Psoas muscle (tissue), 8 donors: ENCODE measurements at places on chromosomes 11 and 22. TPM values are rescaled to one million over a fixed set of nuclear protein-coding genes. Genes with fewer than 3 reads are reported as not detected.
A peak's percentile ranks its signal among the peaks of the same experiment; 100 is the strongest.

GRCh38 chr11:12728417-12728816 lies 54.2 kb downstream of the TEAD1 start:
- no peaks in the 10 kb centered on the region for H3K36me3 ChIP-seq
- no peaks in the 10 kb centered on the region for H3K27me3 ChIP-seq
- no peak overlapping the region for H3K4me3 ChIP-seq
- H3K4me1 ChIP-seq = peaks cover 63% of the 10 kb centered on the region
- no peak for DNase-seq

DNA sequence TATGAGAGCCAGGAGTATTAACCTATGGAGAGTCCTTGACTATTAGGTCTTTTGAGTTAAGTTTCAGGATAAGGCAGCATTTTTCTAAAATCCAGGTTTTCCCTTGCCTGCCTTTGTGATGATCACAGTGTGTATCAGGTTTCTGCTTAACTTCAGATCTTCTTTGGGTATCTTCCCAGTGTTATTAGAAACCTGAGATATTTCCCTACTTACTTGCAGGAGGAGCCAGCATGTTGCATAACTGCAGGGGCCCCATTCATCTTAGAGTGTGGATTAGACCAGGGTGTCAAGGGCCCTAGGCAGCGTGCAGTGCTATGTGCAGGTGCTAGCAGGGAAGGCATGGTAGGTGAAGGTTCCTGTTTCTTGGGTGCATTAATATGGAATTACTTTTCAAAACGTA lies 69.5 kb downstream of the ZNRF3 start:
- H3K36me3 ChIP-seq = no peaks in the 10 kb centered on the region
- no peak for DNase-seq
- peak overlapping the region; percentile 20 for H3K27ac ChIP-seq
- no peak overlapping the region for H3K4me3 ChIP-seq
- H3K4me1 ChIP-seq = peaks cover 69% of the 10 kb centered on the region
- H3K27me3 ChIP-seq = no peaks in the 10 kb centered on the region

- no peaks in the 10 kb centered on the region for H3K36me3 ChIP-seq
- peak overlapping the region; percentile 76 for H3K27ac ChIP-seq
- no peak overlapping the region for H3K4me3 ChIP-seq
- H3K27me3 ChIP-seq = no peaks in the 10 kb centered on the region
- peaks cover 29% of the 10 kb centered on the region for H3K4me1 ChIP-seq
Observed at GRCh38 chr11:72773291-72773690, 20.6 kb downstream of the STARD10 start.

ZP1 gene
- polyA plus RNA-seq = 0.30 TPM

CDCA5 gene
- 0.28 TPM for polyA plus RNA-seq

PTPRCAP gene
- polyA plus RNA-seq = 0.25 TPM

GRCh38 chr11:61092280-61092766 lies 10.0 kb upstream of the CD5 start:
- no peak overlapping the region for H3K27ac ChIP-seq
- DNase-seq = no peak
- no peaks in the 10 kb centered on the region for H3K4me1 ChIP-seq
- no peaks in the 10 kb centered on the region for H3K36me3 ChIP-seq
- no peak overlapping the region for H3K4me3 ChIP-seq
- no peaks in the 10 kb centered on the region for H3K27me3 ChIP-seq

- no peak overlapping the region for H3K4me3 ChIP-seq
- no peak overlapping the region for H3K27ac ChIP-seq
- H3K27me3 ChIP-seq = no peaks in the 10 kb centered on the region
- H3K36me3 ChIP-seq = peaks cover 6% of the 10 kb centered on the region
Observed at GRCh38 chr11:73425108-73425507, 48.9 kb downstream of the RELT start.

PLEKHB1 gene
- 0.33 TPM for polyA plus RNA-seq

DNA sequence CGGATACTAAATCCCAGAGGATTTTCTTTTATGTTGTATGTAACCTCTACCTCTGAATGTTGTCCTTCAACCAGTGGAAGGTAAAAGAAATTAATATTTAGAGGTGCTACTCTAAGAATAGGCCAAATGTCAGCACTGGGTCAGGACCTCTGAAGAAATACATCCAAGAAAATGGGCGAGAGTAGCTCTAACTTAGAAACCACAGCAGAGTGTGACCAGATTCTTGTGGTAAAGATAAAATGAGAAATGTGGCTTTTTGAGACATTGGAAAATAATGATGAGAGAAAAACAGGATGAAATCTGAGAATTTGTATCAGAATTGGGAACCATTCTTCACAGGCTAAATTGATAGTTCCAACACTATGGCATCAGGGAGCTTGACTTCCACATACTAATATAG lies 63.5 kb downstream of the CSTPP1 start:
- no peak for DNase-seq
- H3K36me3 ChIP-seq = no peaks in the 10 kb centered on the region
- peaks cover 10% of the 10 kb centered on the region for H3K4me1 ChIP-seq
- no peak overlapping the region for H3K27ac ChIP-seq
- no peaks in the 10 kb centered on the region for H3K27me3 ChIP-seq

GRCh38 chr22:26169315-26170111 lies at the start of gene SEZ6L:
Gene SEZ6L, plus strand, starts transcription at chr22:26169462. Its CDS starts 208 bp downstream, at chr22:26169670.
- H3K27ac ChIP-seq = no peak within 1 kb of the TSS
- DNase-seq = peak; percentile 57
- peaks cover 57% of the 10 kb centered on the region for H3K27me3 ChIP-seq
- peaks cover 5% of the 10 kb centered on the region for H3K4me1 ChIP-seq

DNA sequence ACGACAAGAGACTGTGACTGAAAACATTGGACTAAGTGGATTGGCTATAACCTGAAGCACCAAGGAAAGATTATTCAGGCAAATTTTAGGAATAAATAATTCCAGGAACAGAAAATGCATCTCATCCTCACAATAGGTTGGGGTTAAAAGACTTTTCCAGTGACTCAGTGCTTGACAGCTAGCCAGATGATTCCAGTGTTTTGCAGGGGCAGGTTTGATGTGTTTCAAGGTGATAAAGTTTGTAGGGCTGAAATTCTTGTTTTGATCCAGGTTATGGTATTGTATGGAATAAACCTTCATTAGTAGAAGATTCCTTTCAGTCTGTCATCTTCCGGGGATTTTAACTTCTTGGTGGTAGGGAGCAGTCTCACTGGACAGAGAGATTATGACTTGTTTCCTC lies 2.3 kb downstream of the EXT2 start:
- peaks cover 34% of the 10 kb centered on the region for H3K4me1 ChIP-seq
- H3K36me3 ChIP-seq = no peaks in the 10 kb centered on the region
- no peak for DNase-seq
- H3K4me3 ChIP-seq = no peak overlapping the region
- no peak overlapping the region for H3K27ac ChIP-seq

OR52I2 gene
- polyA plus RNA-seq = not detected

OR4D10 gene
- polyA plus RNA-seq = not detected

DNA sequence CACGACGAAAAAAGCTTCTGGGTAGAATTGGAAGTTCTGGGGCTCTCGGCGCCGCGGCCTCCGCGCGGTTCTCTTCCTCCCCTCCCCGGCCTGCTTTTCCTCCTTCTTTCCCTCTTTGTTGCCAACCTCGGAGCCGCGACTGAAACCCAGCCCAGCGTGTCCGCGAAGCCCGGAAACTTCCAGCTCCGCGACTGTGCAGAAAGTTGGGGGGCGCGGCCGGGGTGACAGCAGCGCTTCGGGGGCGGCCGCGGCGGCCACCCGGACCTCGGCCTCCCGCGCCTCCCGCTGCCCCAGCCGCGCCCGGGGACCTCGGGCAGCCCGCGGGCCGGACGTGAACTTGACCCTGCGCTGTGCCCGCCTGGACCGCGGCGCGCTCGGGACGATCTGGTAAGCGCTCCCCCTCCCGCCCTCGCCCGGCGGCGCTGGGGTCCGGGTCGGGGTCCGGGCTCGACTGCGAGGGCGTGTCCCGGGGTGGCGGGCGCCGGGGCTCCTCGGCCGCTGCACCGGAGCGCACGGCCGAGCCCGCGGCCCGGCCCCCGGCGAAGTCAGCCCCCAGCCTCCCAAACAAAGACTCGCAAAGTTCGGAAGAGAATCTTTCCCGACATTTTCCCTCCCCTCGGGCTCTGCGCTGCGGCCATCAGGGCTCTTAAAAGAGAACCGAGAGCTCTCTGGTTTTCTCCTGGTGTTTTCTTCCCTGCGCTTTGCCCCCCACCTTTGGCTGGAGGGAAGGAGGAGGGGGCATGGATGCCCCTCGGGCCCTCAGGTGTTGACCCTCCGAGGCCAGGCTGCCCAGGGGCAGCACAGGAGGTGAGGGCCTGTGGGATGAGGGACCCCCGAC lies 67.9 kb upstream of the WNT7B start:
- peak; percentile 56 for DNase-seq
- no peaks in the 10 kb centered on the region for H3K36me3 ChIP-seq
- H3K4me3 ChIP-seq = peak overlapping the region; percentile 82
- H3K27ac ChIP-seq = peak overlapping the region; percentile 99
- peaks cover 70% of the 10 kb centered on the region for H3K4me1 ChIP-seq

- peaks cover 100% of the 10 kb centered on the region for H3K36me3 ChIP-seq
- no peak overlapping the region for H3K4me3 ChIP-seq
- H3K4me1 ChIP-seq = no peaks in the 10 kb centered on the region
- H3K27me3 ChIP-seq = no peaks in the 10 kb centered on the region
Observed at GRCh38 chr22:25898707-25899365, 156.8 kb downstream of the MYO18B start.

DNA sequence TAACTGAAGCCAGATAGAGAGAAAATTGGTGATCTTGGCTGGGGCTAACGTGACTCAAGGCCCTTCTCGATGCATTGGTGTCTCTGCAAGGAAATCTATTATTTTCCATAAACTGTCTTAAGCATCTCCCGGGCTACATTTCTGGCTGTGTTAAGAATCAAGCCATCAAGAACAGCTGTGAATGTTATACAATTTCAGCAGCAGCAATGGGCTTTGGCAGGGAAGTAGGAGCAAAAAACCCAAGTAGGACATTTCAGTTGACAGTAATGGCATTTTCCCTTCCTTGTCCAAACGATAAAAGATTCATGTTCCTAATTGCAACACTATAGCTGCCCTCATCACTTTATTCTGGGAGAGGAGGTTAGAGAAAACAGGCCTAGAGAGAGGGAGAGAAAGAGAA lies 335.0 kb downstream of the CADM1 start:
- H3K27me3 ChIP-seq = no peaks in the 10 kb centered on the region
- peak overlapping the region; percentile 86 for H3K27ac ChIP-seq
- DNase-seq = no peak
- no peaks in the 10 kb centered on the region for H3K36me3 ChIP-seq

- H3K4me3 ChIP-seq = no peak overlapping the region
- no peak for DNase-seq
- H3K27ac ChIP-seq = no peak overlapping the region
- no peaks in the 10 kb centered on the region for H3K36me3 ChIP-seq
Observed at GRCh38 chr11:117882311-117882905, 6.0 kb upstream of the FXYD6 start.

DNA sequence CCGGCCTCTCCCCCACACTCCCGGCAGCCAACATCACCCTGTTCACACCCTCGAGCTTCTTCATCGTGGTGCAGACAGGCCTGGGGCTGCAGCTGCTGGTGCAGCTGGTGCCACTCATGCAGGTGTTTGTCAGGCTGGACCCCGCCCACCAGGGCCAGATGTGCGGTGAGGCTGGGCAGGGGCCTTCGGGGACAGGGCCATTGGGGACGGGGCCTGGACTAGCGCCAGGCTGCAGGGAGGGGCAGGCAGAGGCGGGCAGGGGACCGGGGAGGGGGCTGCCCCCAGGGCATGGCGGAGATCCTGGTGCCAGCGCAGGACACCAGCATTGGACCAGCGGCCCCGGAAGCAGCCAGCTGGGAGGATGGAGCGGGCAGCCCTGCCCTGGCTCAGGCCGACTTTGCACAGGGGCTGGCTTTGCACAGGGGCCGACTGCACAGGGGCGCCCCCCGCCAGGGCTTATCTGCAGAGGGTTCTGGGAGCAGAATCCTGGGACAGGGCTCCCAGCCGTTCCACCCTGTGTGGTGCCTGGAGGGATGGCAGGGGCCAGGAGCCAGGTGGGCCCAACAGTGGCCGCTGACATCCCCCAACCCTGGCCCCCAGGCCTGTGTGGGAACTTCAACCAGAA lies 8.6 kb downstream of the MUC5B start:
- no peak overlapping the region for H3K27ac ChIP-seq
- DNase-seq = peak; percentile 9
- no peaks in the 10 kb centered on the region for H3K36me3 ChIP-seq
- no peaks in the 10 kb centered on the region for H3K4me1 ChIP-seq
- no peak overlapping the region for H3K4me3 ChIP-seq

DNA sequence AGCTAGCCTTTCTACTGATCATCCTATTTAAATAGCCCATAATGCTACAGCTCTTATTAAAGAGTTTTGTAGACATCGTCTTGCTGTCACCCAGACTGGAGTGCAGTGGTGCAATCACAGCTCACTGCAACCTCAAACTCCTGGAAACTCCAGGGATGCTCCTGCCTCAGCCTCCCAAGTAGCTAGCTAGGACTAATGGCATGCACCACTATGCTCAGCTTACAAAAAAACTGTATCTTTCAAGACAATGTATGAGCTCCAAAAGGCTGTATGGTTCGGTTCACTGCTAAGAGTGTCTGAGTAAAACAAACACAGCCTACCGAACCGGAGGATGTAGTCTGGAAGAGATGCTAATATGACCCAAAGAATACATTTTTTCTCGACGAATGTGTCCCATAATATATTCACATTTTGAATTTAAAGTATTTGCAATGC lies 2.6 kb downstream of the TAF1D start:
- H3K4me1 ChIP-seq = peaks cover 35% of the 10 kb centered on the region
- no peaks in the 10 kb centered on the region for H3K27me3 ChIP-seq
- no peak overlapping the region for H3K27ac ChIP-seq
- peaks cover 76% of the 10 kb centered on the region for H3K36me3 ChIP-seq
- peak overlapping the region; percentile 88 for H3K4me3 ChIP-seq

GRCh38 chr11:109040303-109040702 lies 375.4 kb downstream of the DDX10 start:
- H3K27me3 ChIP-seq = no peaks in the 10 kb centered on the region
- no peak overlapping the region for H3K27ac ChIP-seq
- no peaks in the 10 kb centered on the region for H3K4me1 ChIP-seq
- H3K4me3 ChIP-seq = no peak overlapping the region
- DNase-seq = no peak

SHANK2 gene
- polyA plus RNA-seq = 0.01 TPM

GRCh38 chr11:46920755-46921154 lies 2.4 kb upstream of the LRP4 start:
- peaks cover 29% of the 10 kb centered on the region for H3K4me1 ChIP-seq
- H3K27ac ChIP-seq = peak overlapping the region; percentile 80
- H3K27me3 ChIP-seq = no peaks in the 10 kb centered on the region
- peak; percentile 83 for DNase-seq

- no peak overlapping the region for H3K4me3 ChIP-seq
- peaks cover 2% of the 10 kb centered on the region for H3K27me3 ChIP-seq
- H3K27ac ChIP-seq = no peak overlapping the region
- no peaks in the 10 kb centered on the region for H3K36me3 ChIP-seq
- DNase-seq = no peak
Observed at GRCh38 chr22:20180245-20180630, 29.4 kb upstream of the CCDC188 start.

DNA sequence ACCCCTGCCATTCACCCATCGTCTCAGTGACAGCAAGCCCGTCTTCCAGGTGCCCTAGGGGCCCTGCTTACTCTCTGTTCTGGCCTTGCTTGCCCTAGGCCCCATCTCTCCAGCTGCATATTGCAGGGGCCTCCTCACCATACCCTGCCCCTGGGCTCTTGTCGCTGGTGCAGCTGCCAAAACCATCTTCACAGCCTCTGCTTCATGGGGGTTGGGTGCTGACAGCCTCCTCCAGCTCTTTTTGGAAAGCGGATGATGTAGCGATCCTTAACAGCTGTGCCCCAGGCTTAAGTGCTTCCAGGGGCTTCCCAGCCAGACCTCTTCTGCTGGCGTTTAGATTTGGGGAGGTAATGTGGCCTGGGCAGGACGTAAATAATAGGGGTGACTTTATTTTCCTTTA lies 61.2 kb upstream of the SUSD2 start:
- H3K4me1 ChIP-seq = no peaks in the 10 kb centered on the region
- no peak for DNase-seq
- H3K36me3 ChIP-seq = peaks cover 64% of the 10 kb centered on the region
- H3K4me3 ChIP-seq = no peak overlapping the region
- H3K27me3 ChIP-seq = no peaks in the 10 kb centered on the region
